CD4-positive, CD25-positive, alpha-beta regulatory T cell (primary cell): ENCODE measurements at places on chromosomes 3 and 15. TPM values are rescaled to one million over a fixed set of nuclear protein-coding genes. Genes with fewer than 3 reads are reported as not detected.

DNA sequence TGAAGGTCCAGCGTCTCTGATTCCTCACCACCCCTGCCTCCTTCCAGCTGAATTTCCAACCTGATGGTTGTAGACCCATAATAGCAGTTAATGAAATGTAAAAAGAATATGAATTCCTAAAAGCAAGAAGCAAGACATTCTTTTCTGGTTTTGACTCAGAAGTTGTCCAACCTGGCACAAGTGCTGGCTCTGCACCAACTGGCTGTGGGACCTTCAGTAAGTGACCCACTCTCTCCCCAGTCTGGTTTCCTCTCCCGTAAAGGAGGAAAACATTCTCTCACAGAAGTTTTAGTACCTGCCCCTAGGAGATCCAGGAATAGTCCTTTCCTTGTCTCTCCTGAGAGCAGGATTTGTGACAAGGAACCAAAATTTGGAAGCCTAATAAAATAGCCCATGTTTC lies 236.9 kb upstream of the TRIM42 start:
- DNase-seq: no peak
- H3K27ac ChIP-seq: no peak overlapping the region
- H3K36me3 ChIP-seq: no peaks in the 10 kb centered on the region
- no peaks in the 10 kb centered on the region for H3K4me1 ChIP-seq
- no peaks in the 10 kb centered on the region for H3K27me3 ChIP-seq

GRCh38 chr15:73631915-73632669 lies 1.1 kb downstream of the NPTN start:
- no peak for DNase-seq
- peaks cover 6% of the 10 kb centered on the region for H3K27me3 ChIP-seq
- H3K4me3 ChIP-seq: peak overlapping the region; percentile 73
- no peak overlapping the region for H3K27ac ChIP-seq
- no peaks in the 10 kb centered on the region for H3K36me3 ChIP-seq

DNA sequence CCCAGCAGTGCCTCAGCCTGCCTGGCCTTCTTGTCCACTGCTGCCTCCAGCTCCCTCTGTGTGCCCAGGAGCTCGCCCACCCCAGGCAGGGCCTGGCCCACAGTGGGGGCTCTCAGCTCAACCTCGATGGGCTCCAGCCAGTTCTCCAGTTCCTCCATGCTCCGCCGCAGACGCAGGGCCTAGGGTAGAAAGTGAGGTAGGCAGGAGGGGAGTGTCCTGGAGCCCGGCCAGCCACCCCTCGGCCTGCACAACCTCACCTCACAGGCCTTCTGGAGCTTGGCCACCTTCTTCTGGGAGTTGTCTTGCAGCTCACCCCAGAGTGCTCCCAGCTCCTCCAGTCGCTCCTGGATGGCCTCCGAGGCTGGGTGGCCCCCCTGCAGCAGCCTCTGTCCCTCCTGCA lies 18.7 kb downstream of the PLA2G4B start:
- H3K36me3 ChIP-seq: no peaks in the 10 kb centered on the region
- no peak overlapping the region for H3K4me3 ChIP-seq
- no peak for DNase-seq
- H3K27ac ChIP-seq: no peak overlapping the region

DNA sequence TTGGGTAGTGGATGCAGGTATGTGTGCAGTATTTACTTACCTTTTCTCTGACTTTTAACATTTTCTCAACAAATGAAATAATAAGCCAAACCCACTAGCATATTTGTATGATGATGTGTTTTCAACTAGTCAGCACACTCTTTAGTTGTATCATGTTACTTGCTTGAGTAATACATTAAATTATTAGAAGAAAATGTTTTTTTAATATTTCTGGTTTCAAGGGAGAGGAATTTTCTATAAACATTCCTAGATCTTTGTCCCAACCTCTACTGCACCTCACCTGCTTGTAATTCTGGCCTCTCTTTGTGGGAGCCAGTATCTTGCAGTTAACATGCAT lies 161.8 kb upstream of the CBLB start:
- no peak for DNase-seq
- H3K4me3 ChIP-seq: no peak overlapping the region
- H3K27ac ChIP-seq: no peak overlapping the region
- H3K4me1 ChIP-seq: no peaks in the 10 kb centered on the region

GRCh38 chr3:87250009-87250408 lies 22.9 kb downstream of the CHMP2B start:
- H3K36me3 ChIP-seq: peaks cover 46% of the 10 kb centered on the region
- no peaks in the 10 kb centered on the region for H3K27me3 ChIP-seq
- no peak overlapping the region for H3K4me3 ChIP-seq
- no peak for DNase-seq
- no peak overlapping the region for H3K27ac ChIP-seq

- H3K27me3 ChIP-seq: no peaks in the 10 kb centered on the region
- no peak overlapping the region for H3K4me3 ChIP-seq
- no peak overlapping the region for H3K27ac ChIP-seq
- peaks cover 76% of the 10 kb centered on the region for H3K36me3 ChIP-seq
Measured at GRCh38 chr15:90946538-90946937, 8.1 kb upstream of the RCCD1 start.

GRCh38 chr15:57285386-57285785 lies 90.9 kb upstream of the CGNL1 start:
- H3K27ac ChIP-seq: no peak overlapping the region
- H3K4me3 ChIP-seq: no peak overlapping the region
- H3K4me1 ChIP-seq: no peaks in the 10 kb centered on the region

DNA sequence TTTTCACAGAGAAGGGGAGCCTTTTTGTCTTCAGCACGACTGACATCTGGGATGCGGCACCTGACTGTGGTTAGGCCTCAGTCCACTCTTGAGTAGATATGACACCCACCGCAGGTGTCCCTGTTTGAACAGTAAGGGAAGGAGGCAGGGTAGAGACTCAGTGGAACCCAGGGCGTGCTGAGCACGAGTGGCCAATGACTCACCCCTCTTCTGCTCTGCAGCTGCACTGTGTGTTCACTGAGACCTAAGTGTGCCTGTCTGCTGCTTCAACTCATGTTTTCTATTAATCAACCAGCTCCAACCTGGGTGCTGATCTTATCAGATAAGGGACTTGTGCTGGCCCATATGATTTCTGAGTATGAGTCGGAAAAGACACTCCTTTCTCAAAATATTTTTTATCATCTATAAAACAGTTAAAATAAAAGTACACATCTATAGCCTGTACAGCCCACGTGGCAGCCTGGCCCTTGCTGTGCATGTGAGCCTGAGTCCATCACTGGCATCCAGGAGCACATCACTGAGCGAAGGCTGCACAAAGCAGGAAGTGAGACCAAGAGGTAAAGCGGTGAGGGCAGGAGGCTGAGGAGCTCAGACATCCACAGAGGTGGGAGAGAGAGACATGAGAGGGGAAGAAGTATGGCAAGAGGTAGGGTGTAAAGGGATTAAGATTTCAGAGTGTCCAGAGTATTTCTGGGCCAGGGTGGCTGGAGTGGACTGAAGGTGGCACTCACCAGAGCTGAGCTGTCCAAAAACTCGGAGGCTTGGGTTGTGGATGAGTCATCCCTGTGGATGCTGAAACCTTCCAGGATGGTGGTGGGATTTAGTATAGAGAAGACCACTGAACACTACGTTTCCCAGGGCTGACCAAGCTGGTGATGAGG lies 49.2 kb downstream of the SLC41A3 start:
- H3K4me1 ChIP-seq: peaks cover 22% of the 10 kb centered on the region
- H3K27ac ChIP-seq: peak overlapping the region; percentile 70
- DNase-seq: peak; percentile 89

DNA sequence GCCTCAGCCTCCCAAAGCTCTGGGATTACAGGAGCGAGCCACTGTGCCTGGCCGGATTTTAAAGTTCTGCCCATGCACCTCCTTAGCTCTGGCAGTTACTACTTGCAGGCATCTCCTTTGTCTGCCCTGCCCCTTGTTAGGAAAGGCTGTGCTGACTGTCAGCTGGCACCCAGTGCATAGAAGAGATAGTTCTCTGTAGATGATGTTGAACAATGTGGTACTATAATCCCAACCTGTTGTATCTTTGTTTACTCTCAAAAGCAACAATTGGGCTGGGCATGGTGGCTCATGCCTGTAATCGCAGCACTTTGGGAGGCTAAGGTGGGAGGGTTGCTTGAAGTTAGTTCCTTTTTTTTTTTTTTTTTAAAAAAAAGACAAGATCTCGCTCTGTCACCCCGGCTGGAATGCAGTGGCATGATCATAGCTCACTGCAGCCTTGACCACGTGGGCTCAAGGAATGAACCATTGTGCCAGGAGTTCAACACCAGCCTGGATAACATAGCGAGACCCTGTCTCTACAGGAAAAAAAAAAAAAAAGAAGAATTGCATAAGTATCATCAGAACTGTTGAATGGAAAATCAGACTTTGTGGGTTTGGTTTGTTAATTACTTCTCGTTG lies 30.6 kb downstream of the FLNB start:
- H3K4me1 ChIP-seq: peaks cover 24% of the 10 kb centered on the region
- no peaks in the 10 kb centered on the region for H3K36me3 ChIP-seq
- H3K4me3 ChIP-seq: no peak overlapping the region

- no peak for DNase-seq
- H3K27ac ChIP-seq: no peak overlapping the region
- H3K27me3 ChIP-seq: no peaks in the 10 kb centered on the region
- no peak overlapping the region for H3K4me3 ChIP-seq
Measured at GRCh38 chr3:160540551-160540950, 24.8 kb downstream of the KPNA4 start.

DNA sequence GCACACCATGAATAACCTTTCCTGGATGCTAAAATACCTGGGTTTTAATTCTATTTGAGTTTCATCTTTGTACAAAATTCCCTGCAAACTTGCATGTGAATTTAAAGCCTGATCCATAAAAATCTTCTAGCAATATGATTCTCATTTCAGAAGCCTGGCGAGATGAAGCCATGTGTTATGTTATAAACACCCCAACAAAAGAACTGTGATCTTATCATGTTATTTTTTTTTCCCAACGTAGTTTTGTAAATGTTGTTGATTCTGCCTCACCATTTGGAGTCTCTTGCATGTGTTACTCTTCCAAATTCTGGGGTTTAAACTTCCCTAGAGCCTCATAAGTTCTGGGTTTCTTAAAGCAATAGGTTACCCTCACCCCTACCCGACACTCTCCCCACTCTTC lies 428.1 kb upstream of the DPH6 start:
- H3K27ac ChIP-seq: no peak overlapping the region
- no peaks in the 10 kb centered on the region for H3K4me1 ChIP-seq
- no peaks in the 10 kb centered on the region for H3K27me3 ChIP-seq
- DNase-seq: no peak
- no peaks in the 10 kb centered on the region for H3K36me3 ChIP-seq

GRCh38 chr3:130576375-130577266 lies 59.6 kb downstream of the COL6A6 start:
- no peak overlapping the region for H3K27ac ChIP-seq
- no peaks in the 10 kb centered on the region for H3K4me1 ChIP-seq
- peaks cover 2% of the 10 kb centered on the region for H3K27me3 ChIP-seq
- no peak overlapping the region for H3K4me3 ChIP-seq

DNA sequence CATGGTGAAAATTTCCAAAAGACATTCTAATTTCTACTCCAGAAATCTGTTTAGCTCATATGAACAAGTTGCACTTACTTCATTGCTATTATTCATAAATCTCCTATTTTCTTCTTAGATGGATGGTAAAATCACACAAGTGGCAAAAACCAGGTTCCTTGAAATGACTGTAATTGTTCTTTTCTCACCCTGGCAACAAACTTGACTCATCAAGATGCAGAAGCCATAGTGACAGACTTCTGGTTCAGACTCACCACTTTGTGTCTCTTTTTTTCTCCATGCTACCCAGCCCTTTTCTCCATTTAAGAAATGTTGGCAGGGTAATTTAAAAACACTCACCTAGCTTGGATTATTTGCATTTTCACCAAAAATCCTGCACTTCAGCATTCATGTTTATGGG lies 82.1 kb downstream of the LRRC28 start:
- DNase-seq: no peak
- H3K36me3 ChIP-seq: peaks cover 10% of the 10 kb centered on the region
- H3K4me1 ChIP-seq: no peaks in the 10 kb centered on the region
- no peaks in the 10 kb centered on the region for H3K27me3 ChIP-seq
- H3K27ac ChIP-seq: no peak overlapping the region

DNA sequence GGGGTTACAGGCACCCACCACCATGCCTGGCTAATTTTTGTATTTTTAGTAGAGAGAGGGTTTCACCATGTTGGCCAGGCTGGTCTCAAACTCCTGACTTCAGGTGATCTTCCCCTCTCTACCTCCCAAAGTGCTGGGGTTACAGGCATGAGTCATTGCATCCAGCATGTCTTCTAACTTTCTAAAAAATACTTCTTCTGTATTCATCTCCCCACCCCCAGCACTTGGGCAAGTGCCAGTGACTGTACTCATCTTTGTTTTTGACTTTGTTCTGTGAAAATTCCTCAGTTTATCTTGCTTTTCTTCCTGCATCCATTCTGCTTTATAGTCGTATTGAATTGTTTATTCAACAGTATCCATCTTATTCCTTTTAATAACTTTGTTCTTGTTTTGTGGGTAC lies 47.6 kb downstream of the ARIH1 start:
- H3K4me1 ChIP-seq: no peaks in the 10 kb centered on the region
- H3K27ac ChIP-seq: no peak overlapping the region
- no peak for DNase-seq
- peaks cover 13% of the 10 kb centered on the region for H3K36me3 ChIP-seq
- H3K27me3 ChIP-seq: no peaks in the 10 kb centered on the region

- no peaks in the 10 kb centered on the region for H3K27me3 ChIP-seq
- no peaks in the 10 kb centered on the region for H3K4me1 ChIP-seq
- no peaks in the 10 kb centered on the region for H3K36me3 ChIP-seq
Measured at GRCh38 chr15:52186651-52187486, 4.3 kb downstream of the GNB5 start.

DNA sequence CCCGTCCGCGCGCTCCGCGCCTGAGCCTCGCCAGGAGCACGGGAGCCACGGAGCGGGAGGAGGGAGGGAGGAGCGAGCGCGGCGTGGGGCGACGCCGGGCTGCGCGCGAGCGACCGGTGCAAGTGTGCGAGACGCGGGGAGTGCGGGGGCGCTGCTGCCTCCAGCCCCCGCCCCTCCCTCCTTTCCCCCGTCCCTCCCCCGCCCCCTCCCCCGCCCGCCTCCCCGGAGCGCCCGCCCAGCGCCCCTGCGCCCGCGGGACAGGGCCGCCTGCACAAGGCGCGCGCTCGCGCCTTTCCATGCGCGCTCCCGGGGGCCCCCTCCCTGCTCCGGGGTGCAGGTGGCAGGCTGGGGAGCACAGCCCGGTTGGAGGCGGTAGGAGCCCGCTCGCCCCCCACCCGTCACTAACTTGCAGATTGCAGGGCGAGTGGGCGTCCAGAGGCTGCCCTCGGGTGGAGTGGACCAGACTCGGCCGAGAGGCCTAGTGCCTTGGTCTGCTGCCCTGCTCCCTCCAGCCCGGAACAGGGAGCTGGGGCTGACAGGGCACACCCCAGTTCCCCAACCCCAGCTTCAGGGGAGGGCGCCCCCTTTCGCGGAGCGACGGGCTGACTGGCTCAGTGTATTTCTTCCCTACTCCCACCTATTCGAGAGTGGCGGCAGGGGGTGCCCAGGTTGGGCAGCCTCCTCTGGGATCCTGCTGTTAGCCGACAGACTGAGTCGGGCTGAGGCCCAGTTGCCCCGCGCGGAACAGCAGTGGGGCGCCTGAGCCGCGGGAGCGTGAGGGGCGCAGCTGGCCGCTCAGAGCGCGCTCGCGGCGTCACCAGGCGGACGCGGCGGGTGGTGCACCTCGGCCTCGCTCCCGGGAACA lies at the start of gene WNT7A:
Gene WNT7A, minus strand, starts transcription at position 126 of the 865 bp plus-strand sequence. CDS start 255 bp downstream, outside the sequence.
- no peak within 1 kb of the TSS for H3K27ac ChIP-seq
- peaks cover 22% of the 10 kb centered on the region for H3K4me1 ChIP-seq
- peak; percentile 40 for DNase-seq
- no peaks in the 10 kb centered on the region for H3K36me3 ChIP-seq
- H3K27me3 ChIP-seq: peaks cover 27% of the 10 kb centered on the region

GABRB3 gene
- not detected for total RNA-seq

EFCAB12 gene
- total RNA-seq: 2.2 TPM

EXD1 gene
- total RNA-seq: not detected

ATP13A5 gene
- not detected for total RNA-seq

CAND2 gene
- 0.72 TPM for total RNA-seq

SERPINI2 gene
- total RNA-seq: not detected

ABHD17C gene
- 1.4 TPM for total RNA-seq
